MCF 10A (cell line): ENCODE measurements at places on chromosomes 7 and 10.

GRCh38 chr7:94170836-94171235 is 166.7 kb upstream of the BET1 start:
- no peak for DNase-seq

- peak; percentile 35 for DNase-seq
Observed at GRCh38 chr7:40199076-40199802, 64.4 kb downstream of the SUGCT start.

DNA sequence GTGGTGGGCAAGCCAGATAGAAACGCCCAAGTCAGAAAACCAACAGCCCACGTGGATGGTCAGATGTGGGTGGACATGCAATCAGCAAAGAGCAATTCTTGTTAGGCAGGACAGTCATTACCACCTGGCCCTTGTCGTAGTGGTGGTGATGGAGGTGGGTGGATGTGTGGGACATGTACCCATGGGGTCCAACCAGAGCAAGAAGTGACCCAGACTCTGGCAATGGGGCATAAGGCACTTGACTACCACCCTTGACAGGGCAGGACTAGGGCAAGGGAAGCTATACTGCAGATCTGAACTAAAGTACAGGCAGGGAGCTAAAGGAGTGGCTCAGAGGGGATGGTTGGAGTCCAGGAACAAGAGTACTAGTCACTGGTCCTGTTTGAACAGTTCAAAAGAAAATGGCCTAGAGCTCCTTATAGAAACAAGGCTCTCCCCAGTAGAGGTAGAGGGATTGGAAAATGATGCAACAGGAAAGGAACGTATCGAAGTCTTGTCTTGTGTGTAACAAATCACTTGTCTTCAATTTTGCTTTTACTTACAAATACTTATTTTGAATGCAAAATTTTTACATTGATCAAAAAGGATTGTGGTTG is 17.6 kb downstream of the LMOD2 start:
- DNase-seq = no peak

GRCh38 chr7:112492186-112492585 is 11.4 kb downstream of the LSMEM1 start:
- no peak for DNase-seq

GRCh38 chr7:152527610-152528032 is 91.8 kb upstream of the KMT2C start:
- no peak for DNase-seq

- no peak for DNase-seq
Observed at GRCh38 chr7:4957847-4958476, 1.0 kb downstream of the MMD2 start.

GRCh38 chr7:110891197-110891596 is 199.7 kb upstream of the LRRN3 start:
- DNase-seq = no peak

DNA sequence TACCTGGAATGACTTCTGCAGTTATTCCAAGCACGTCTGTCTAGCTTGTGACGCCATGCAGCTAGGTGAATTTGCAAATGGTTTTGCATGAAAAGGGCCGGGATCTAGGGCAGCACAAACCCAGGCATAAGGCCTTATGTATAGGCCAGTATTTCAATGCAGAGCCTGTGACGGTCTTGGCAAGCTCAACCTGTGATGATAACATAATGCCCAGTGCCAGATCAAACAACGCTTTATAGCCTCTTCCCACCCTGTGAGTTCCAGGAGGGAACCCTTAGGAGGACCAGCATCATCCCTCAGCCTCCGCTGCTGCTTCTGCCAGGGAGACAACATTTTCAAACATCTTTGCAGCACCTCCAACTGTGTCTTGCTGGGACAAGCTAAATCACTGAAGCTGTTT is 390.7 kb downstream of the INHBA start:
- no peak for DNase-seq

DNA sequence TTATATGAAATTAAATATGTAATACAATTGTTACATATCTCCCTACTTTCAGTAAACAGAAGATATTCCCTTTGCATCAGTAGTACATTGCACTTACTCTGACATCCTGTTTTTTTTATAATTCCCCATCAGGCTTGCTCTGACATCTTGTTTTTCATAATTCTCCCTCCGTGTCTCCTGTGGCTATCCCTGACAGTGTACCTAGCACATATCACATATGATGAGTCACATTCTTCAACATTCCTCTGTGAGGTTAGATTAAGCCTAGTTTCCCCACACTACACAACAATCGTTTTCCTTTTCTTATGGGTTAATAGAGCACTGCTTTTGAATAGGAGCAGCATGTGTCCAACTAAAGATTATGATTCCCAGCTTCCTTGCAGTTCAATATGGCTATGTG is 250.6 kb upstream of the NPVF start:
- peak; percentile 13 for DNase-seq

DNA sequence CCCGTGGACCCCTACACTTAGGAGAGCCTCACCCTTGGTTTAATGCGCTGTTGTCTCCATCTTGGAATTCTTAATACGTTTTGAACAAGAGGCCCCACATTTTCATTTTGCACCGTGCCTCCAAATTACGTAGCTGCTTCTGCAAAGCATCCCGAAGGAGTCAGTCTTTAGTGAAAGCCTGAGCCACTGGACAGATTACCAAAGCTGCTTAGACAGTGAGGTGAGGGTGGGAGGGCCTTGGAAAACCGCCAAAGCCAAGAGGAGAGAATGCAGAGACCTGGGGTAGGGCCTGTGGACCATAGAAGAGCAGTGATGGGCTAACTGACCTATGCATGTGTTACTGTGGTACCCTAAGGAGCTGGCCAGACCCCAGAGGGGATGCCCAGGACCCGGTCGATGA is 4.2 kb upstream of the TCAF1 start:
- no peak for DNase-seq

DNA sequence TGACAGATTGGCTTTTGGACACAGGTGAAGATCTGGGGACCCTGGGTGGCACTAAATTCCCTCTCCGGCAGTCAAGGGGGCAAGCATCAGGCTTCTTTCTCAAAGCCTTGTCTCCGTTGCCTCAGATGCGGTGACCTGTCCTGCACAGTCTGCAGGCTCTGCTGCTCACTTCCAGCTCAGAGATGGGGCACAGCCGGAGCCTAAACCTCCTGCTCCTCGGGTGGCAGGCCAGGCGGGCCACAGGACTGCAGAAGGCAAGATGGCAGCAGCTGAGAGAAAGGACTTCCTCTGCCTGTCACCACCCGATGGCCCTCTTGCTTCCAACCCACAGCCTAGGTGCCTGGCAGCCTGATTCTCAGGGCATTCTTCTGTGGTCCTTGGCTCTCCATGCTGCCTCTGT is 44.4 kb downstream of the ZC3HC1 start:
- DNase-seq = no peak

DNA sequence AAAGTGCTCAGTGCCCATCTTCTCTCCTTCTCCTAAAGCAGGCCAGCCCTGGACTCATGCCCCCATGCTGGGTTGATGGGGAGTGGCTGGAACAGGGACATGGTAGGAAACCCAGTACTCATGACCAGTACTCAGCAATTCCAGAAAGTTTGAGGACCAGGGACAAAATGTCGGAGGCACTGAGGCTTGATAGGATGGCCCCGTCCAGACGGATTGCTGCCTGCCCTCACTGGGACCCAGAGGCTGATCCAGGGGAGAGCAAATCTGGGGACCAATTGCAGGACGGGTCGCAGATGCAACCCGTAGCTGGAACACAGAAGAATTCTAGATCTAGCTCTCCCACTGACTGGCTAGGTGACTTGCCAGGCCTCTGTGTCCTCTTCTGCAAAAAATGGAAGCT is 5.1 kb downstream of the ZCCHC24 start:
- DNase-seq = no peak

- no peak for DNase-seq
Observed at GRCh38 chr7:7798510-7798909, 80.1 kb upstream of the RPA3 start.

DNA sequence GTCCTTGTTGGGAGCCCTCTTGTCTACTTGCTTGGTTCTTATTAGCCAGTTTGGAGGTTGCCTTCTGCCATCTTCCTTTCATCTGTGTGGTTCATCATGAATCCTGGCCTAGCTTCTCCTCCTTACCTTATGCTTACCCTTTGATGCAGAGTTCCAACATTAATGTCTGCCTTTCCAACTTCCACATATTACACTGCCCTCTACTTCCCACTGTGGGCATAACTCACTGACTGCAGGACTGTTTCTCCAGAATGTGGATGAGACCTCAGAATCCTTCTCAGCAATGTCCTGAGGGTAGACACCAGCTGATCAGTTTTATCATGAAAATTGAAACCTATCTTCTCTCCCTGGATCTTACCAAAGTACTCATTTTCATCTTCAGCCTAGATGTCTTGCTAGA is 491.0 kb downstream of the LRMDA start:
- DNase-seq = peak; percentile 9

DNA sequence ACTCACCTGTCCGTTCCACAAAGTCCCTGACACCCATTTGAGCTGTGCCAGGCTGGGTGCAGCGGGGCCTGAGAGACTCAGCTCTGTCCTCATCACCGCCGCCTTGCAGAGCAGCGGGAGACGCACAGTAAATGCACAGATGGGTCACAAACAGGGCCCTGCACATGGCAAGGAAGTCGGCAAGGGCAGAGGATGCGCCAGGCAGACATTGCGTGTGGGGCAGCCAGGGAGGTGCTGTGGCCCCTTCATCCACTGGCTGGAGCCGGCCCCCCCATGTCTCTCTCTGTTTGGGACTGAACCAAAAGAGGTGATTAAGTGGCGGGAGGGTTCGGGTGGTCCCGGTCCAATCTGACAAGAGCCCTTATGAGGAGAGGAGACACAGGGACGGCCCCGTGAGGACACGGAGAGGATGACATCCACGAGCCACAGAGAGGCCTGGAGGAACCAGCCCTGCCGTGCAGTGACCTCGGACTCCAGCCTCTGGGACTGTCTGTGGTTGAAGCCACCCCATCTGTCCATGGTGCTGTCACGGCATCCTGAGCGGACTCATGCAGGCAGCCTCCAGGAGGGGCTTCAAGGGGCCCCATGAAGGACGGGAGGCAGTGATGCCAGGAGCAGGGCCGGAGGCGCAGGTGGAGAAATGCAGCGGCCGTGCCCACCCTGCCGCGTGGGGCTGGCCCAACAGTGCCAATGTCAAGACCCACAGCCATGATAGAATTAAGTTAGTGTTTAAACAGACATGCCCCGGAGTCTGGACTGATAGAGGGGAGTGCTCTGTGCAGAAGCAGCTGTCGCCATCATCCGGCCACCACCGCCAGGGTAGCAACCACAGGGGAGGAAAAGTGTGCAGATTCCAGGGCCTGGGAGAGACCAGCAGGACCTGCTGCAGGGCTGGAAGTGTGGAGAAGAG is 28.4 kb upstream of the FOXL3 start:
- no peak for DNase-seq

- no peak for DNase-seq
Observed at GRCh38 chr7:119903085-119903484, 369.9 kb upstream of the KCND2 start.

DNA sequence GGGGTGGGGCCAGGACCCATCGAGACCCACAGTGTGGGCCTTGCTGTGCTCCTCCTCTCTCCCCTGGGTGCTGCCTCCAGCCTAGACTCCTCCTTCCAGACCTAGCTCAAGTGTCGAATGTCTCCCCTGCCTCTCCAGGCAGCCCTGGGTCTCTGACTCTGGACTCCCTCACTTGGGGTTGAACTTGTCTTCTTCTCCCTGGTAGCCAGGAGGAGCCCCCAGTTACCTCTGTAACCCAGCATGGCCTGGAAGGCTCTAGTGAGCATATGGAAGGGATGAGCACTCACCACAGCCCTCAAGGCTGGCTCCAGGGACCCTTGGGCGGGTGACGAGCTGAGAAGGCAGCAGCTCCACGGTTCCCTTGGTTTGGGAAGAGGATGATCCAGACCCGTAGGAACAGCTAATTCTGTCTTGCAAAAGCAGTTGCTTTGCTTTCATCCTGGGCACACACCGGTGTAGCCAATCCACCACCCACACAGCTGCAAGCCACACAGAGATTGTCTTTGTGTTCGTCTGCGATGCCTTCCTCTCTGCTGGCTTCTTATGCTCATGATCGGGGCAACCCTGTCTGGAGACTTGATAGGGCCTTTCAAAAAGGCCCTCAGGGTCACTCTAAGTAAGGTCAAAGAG is 52.3 kb upstream of the ANTXRL start:
- DNase-seq = no peak

DNA sequence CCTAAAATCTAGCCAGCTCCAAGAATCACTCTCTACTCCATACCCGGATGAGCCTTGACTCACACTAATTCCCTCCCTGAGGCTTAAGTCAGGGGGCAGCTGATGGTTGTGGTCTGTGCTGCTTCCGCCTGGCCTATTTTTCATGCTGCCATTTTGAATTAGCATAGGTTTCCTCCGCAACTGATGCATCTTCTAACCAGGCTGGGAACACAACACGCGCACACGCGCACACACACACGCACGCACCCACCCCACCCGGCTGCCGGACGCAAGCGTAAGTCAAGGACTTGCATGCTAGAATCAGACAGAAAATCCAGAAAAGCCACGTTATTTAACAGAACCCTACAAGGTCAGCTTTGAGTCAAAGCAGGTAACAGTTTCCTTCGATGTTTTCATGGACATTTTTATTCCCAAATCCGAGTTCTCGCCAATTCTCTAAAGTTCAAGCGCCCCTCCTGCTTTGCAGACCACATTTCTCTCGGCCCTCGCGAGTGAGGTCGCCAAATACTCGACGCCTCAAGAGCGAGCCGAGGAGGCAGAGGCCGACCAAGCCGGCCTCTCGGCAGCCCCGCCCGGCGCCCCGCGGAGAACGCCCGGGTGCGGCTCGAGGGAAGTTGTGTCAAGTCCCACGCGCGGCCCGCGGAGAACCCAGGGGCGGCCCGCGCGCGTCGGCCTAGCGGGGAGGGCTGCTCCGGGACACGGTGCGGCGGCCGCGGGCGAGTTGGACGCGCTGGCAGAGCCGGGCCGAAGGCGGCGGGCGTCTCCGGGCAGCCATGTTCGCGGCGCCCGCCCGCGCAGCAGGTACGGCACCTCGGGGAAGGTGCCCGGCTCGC is 961 bp downstream of the SCRN1 start:
- peak; percentile 35 for DNase-seq

GRCh38 chr10:62960416-62960815 is 144.2 kb upstream of the EGR2 start:
- DNase-seq = no peak

GRCh38 chr7:42740408-42740807 is 171.5 kb downstream of the C7orf25 start:
- no peak for DNase-seq

- no peak for DNase-seq
Observed at GRCh38 chr10:131882590-131883451, 18.0 kb upstream of the PPP2R2D start.

DNA sequence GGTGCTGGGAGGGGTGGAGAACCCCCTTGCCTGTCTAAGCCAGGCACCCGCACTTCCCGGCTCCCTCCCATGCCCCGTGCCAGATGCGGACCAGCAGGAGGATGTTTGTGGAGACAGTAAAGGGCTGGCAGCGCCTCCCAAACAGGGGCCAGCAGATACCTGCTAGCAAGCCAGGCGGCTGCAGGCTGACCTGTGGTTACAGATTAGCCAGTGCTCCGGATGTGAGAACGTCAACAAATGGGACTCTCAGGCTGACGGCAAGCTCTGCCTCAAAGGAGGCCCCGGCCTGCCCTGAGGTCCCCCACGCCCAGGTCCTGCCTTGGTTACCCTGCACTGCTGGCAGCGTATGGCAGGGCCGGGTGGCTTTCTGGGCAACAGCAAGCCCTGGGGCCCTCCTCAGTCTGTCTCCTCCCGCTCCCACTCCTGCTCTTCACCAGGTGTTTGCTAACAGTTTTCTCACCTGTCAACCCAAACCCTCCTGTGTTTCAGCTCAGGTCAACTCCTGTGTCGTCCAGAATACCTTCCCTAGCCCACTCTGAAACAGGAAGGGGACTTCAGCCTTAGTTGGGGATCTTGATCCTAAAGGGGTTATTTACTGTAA is 85.4 kb downstream of the NEURL1 start:
- DNase-seq = no peak
